ENCODE measurements at places on chromosomes 16 and 17. TPM values are rescaled to one million over a fixed set of nuclear protein-coding genes. Genes with fewer than 3 reads are reported as not detected.

CFAP20 gene
- 9.6 TPM for total RNA-seq

GDPD1 gene
- total RNA-seq = 1.8 TPM

SDR42E2 gene
- total RNA-seq = not detected

TBX2 gene
- total RNA-seq = 2.4 TPM

ARL5C gene
- total RNA-seq = not detected

DNA sequence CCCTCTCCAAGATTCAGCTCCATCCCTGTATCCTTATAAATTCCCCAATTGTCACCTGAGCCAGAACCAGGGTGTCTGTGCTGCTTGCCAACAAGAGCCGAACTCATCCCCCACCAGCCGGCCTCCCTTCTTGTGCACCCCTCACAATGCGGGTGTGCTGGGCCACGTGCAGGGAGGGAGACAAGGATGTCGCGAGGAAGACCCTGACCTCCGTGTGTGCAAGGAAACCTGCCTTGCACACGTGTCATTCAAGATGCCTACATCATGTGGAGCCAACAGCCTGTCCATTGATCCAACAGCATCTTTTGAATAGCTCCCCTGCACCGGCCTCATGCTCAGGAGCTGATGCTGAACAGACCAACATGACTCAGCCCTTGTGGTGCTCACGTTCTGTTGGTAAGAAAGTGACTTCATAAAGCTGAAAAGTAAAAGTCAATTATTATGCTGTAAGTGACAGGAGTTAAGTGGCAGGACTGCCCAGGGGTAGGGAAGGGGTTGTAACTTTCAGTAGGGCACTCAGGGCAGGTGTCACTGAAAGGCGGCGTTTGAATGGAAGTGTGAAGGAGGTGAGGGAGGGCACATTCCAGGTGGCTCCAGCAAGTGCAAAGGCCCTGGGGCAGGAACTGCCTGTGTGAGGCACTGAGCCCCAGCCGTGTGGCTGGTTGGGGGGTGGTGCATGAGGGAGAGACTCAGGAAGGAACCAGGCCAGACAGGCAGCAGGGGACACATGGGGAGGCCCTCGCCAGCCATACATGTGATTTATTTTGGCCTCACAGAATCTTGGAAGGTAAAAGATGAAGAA is 302.2 kb downstream of the FOXL1 start:
- DNase-seq = no peak

PRR15L gene
- total RNA-seq = 53.0 TPM

DNA sequence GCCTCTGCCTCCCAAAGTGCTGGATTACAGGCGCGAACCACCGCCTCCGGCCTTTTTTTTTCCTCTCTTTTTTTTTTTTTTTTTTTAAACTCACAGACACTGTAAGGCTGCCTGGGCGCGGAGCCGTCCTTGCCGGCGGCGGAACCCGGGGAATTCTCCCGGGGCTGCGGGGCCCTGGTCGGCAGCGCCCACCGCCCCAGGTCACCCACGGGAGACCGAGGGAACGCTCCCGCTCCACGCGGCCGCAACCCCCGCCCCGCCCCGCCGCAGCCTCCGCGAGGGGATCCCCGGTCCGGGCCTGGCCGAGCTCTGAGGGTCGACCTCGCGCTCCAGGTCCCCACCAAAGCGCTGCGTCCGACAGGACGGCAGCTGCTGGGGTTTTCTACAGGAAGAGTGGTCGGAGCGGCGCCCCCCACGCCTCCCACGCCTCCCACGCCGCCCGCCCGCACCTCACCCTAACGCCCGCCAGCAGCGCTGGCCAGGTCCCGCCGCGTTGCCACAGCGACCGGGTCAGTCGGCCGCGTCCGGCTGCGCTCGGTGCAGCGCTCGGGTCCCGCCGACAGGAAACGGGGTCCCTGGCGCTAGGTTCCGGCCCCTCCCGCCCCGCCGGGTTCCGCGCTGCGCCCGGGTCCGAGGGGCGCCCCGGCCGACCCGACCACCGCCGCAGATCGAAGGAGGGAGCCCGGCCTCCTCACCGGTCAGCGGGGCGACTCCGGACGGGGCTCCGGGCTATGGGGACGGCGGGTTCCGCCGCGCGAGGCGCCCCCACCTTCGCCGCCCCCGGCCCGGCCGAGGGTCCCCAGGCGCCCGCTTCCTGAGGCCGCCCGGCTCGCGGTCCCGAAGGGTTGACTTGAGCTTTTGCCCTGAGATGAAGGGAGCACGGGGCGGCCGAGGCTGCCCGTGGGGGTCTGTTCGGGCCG is at the start of gene CCDC57:
Gene CCDC57, minus strand, starts transcription at position 512 of the 920 bp plus-strand sequence. CDS start 10,898 bp downstream, outside the sequence.
- peak; percentile 95 for DNase-seq

DNA sequence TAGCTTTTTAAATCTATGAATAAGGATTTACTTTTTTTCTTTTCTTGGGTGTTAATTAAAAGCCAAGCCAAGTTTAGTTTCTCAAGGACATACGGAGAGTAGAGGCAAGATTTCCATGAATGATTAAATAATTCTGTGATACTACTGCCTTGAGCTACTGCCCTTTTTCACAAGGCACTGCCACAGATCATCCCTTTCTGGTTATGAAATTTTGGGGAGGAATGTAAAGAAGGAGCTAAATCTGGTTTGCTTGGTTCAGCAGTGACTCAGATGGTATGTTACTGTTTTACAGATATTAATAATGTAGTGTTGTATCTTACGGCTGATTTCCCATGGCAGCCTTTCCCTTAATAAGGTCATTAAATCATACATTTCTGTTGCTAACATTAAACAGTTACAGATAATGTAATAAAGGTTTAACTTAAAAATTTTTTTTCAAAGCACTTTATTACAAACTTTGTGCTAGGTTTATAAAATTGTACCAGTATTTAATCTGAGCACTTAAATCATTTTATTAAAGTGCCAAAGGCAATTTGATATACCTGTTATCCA is 2.6 kb downstream of the WSB1 start:
- no peak for DNase-seq

TMC5 gene
- 5.4 TPM for total RNA-seq

DNA sequence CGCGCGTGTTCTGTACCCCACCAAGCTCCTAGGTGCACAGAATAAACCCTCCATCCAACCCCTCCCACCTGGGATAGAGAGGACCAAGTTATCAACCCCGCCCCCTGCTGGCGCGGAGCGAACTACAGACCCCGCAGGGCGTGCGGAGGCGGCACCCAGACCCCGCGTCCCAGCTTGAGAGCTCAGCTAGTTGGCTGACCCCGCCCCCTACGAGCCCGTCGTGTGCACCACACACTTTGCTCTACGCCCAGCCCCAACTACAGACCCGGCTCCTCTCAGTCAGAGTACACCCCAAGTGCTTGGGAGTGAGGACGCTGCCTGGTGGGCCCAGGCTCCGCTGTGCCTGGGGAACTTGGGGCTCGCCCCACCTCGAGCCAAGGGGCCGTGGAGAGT is 1.5 kb downstream of the GRIN2A start:
- peak; percentile 8 for DNase-seq

- no peak for DNase-seq
Measured at GRCh38 chr17:9177212-9177611, 155.9 kb downstream of the NTN1 start.
